Panc1 (cell line): ENCODE measurements at places on chromosomes 16 and 17. TPM values are rescaled to one million over a fixed set of nuclear protein-coding genes. Genes with fewer than 3 reads are reported as not detected.

- H3K4me1 ChIP-seq, result no peaks in the 10 kb centered on the region
- H3K27me3 ChIP-seq, result no peaks in the 10 kb centered on the region
- no peak overlapping the region for H3K4me3 ChIP-seq
- H3K27ac ChIP-seq, result no peak overlapping the region
- no peaks in the 10 kb centered on the region for H3K36me3 ChIP-seq
Observed at GRCh38 chr16:76370344-76370743, 93.1 kb downstream of the CNTNAP4 start.

- H3K36me3 ChIP-seq, result no peaks in the 10 kb centered on the region
- no peaks in the 10 kb centered on the region for H3K27me3 ChIP-seq
- H3K4me3 ChIP-seq, result no peak overlapping the region
- peaks cover 3% of the 10 kb centered on the region; the same call in 1 of the 2 replicates for H3K4me1 ChIP-seq
- DNase-seq, result no peak
Observed at GRCh38 chr16:31695667-31696066, 168.0 kb downstream of the AHSP start.

DNA sequence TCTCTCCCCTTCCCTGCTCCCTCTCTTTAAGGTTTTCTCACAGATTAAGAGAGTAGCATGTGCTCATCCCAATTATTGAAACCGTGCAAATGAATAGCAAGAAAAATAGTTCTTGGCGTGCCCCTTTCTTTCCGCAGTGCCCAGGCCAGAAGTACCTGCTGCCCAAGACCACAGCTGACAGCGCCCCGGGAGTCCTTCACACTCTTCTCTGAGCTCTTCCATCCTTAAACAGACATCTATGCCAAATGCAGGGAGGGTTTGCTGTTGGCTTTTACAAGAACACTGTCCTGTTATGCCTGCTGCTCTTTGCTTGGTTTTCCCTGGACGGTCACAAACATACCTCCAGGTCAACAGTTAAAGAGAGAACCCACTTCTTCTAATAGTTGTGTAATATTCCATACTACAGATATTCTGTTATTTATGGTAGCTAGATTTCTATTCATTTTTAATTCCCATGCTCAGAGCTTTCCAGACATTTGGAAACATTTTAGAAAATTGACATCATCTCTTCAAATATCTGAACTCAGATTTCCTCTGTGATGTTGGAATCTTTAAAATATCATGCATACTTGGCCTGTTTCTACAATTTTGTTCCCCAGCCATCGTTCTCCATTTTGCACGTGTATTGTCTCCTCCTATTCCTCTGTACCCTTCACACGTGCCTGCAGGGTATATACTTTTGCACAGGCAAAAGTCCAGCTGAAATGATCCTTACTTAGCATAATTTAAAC lies 416.7 kb downstream of the WWOX start:
- no peak overlapping the region for H3K27ac ChIP-seq
- no peak overlapping the region for H3K4me3 ChIP-seq
- H3K36me3 ChIP-seq, result no peaks in the 10 kb centered on the region
- no peak for DNase-seq

DNA sequence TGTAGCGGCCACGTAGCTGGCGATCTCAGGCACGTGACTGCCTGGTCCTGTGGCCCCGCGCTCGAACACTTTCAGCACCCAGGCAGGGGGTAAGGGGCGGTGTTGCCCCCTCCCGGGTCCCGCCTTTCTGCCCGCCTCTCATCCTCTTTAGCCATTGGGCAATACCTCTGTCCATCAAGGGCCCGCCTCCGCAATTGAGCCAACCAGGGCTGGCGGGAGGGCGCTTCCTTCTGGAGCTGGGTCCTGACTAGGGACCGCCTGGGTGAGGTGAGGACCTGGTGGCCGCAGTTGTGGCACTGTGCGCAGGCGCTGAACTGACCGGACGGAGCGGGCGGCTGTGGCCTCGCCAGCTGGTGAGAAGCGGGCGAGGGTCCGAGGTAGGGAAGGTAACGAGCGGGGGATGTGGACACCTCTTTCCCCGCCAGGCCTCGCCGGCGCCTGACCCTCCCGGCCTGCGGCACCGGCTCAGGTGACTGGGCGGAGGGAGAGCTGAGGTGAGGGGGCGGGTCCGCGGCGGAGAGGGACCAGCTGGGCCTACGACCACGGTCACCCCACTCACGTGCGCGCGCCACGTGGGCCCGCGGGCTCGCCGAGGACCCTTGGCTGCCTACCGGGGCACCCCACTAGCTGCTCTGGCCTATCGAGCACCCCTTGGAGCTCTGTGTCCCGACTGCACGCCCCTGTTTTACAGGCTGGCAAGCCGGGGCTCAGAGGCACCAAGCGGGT lies at the start of gene PDP2:
Gene PDP2, plus strand, starts transcription at position 228 of the 726 bp plus-strand sequence. CDS start 3,770 bp downstream, outside the sequence.
- no peaks in the 10 kb centered on the region for H3K36me3 ChIP-seq
- peak; percentile 72 for DNase-seq
- peaks cover 12% of the 10 kb centered on the region; the same call in 1 of the 2 replicates for H3K4me1 ChIP-seq
- H3K27me3 ChIP-seq, result no peaks in the 10 kb centered on the region
- peak within 1 kb of the TSS; percentile 79 for H3K27ac ChIP-seq

DNA sequence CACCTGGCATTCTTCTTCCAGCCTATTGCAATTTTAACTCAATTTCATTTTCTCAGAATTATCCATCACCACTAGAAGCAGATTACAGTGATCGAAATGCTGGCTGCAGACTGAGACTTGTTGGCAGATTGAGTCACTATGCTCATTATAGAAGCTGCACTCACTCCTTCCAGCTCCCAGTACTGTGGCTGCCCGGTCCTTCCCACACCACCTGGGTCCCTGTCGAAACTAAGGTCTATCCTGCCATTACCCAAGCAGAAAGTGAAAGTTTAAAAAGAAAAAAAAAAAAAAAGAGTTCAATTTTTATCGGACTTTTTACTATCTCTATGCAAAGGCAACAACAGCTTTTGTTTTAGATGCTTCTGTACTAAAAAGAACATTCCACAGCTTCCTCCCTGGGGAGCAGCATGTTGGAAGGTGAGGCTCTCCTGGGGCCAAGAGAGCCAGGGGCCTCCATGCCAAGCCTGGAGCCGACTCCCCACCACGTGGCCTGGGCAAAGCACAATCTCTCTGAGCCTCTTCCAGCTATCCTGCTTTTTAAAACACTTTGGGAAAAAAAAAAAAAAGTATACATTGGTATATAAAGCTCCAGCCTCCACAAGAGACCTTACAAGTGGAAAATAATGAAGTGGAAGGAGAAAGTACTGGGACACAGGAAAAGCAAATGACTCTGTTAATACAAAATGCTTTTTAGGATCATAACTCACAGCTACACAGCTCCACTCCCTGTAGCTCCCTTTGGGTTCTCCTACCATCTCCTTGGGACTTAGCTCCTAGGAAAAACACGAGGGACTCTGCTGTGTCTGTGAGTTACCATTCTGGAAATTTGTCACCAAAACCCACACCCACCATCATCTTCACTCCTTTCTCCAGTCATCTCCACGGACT lies 77.8 kb downstream of the USP31 start:
- no peaks in the 10 kb centered on the region for H3K4me1 ChIP-seq
- H3K4me3 ChIP-seq, result no peak overlapping the region
- no peak overlapping the region for H3K27ac ChIP-seq
- peaks cover 18% of the 10 kb centered on the region for H3K36me3 ChIP-seq
- DNase-seq, result no peak
- H3K27me3 ChIP-seq, result no peaks in the 10 kb centered on the region

GRCh38 chr17:4304417-4305027 lies 40.7 kb upstream of the ANKFY1 start:
- no peaks in the 10 kb centered on the region for H3K27me3 ChIP-seq
- H3K27ac ChIP-seq, result no peak overlapping the region
- peaks cover 19% of the 10 kb centered on the region for H3K36me3 ChIP-seq
- DNase-seq, result no peak

DNA sequence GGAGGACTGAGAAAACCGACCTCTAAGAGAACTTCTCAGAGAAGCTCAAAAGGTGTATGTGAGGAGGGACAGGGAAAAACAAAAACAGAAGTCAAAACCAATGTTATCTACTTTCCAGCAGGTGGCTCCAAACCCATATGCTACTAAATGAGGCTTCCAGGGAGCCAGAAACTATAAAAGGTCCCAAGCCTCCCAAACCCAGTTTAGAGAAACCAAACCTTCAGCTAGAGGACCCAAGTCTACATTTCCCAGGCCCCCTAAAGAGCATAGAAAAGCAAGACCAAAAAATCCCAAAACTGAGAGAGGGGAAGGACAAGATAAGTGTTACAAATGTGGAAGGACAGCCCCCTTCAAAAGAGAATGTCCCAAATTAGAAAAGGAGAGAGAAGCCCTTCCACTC lies 3.7 kb downstream of the HPR start:
- DNase-seq, result peak; percentile 15
- H3K4me3 ChIP-seq, result no peak overlapping the region
- no peak overlapping the region for H3K27ac ChIP-seq
- no peaks in the 10 kb centered on the region for H3K27me3 ChIP-seq
- H3K4me1 ChIP-seq, result no peaks in the 10 kb centered on the region

GRCh38 chr16:81526199-81526598 lies 81.6 kb downstream of the CMIP start:
- no peak for DNase-seq
- H3K4me1 ChIP-seq, result peaks cover 34% of the 10 kb centered on the region
- no peaks in the 10 kb centered on the region for H3K36me3 ChIP-seq
- no peaks in the 10 kb centered on the region for H3K27me3 ChIP-seq

DNA sequence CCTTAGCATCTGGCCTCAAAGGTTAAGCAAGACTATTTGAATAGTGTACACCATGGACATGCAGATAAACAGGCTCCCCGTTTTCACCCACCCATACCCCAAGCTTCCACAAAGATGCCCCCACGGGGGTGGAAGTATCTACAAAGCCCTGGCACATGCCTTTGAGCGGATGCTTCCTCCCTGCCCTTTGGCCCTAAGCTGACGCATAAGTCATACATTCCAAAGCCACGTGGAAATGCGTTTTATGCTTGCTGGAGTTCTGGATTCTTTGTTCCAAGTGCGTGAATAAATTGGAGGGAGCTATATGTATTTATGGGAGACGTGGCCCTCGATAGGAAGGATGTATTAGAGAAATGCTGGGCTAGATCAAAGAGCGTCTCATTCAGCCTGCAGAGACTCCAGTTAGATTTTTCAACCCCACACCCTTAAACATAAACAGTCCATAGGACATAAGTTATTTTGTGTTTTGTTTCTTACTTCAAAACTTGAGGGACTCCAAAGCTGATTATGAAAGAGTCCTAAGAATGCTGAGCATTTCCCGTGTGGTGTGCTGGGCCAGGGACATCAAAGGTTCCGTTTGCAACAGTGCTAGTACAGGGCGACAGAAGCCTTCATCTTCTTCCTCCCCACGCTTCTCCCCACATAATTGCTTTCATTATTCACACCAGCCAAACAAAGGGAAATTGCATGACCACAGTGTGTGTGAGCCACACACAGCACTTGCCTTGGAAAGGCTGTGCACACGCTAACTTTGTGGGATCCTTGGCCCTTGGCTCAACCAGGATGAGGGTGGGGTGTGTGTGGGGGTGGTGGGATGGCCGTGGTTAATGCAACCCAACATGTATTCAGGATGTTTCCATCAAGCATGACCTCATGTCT lies 73.6 kb downstream of the WIPI1 start:
- no peaks in the 10 kb centered on the region for H3K4me1 ChIP-seq
- H3K4me3 ChIP-seq, result no peak overlapping the region
- no peak for DNase-seq
- no peak overlapping the region for H3K27ac ChIP-seq
- H3K27me3 ChIP-seq, result no peaks in the 10 kb centered on the region
- no peaks in the 10 kb centered on the region for H3K36me3 ChIP-seq

DNA sequence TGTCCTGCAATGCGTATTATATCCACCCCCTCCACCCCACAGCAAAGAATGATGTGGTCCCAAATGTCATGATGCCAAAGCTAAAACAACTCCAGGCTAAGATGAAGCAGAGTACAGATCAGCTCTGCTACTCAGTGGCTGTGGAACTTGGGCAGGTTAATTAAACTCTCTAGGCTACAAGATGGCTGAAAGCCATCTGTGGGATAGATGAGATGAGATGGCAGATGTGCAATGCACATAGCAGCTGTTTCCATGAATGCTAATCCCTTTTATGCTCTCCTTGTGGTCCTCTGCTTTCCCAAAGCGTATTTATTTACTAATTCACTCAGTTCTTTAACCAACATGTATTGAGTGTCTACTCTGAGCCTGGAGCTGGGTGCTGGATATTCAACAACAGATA lies 114.4 kb downstream of the GRIN2A start:
- no peak for DNase-seq
- H3K4me1 ChIP-seq, result no peaks in the 10 kb centered on the region
- H3K4me3 ChIP-seq, result no peak overlapping the region
- no peak overlapping the region for H3K27ac ChIP-seq
- no peaks in the 10 kb centered on the region for H3K27me3 ChIP-seq
- no peaks in the 10 kb centered on the region for H3K36me3 ChIP-seq

DNA sequence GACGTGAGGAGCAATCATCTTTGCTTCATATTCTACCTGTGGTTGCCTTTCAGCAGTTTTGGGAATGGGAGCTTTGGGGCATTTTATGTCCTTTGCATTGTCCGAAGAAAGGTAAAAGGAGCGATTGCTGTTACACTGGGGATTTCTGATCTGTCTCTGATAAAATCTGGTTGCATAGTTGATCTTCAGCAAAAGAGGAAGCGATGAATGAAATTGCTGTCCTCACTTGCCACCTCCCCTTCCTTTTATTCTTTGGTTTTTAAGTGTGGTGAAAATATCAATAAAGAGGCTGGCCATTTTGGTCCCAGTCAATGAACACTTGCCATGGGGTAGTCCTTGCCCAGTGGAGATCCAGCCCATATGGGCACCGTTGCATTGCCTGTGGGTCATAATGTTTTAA lies 236.8 kb downstream of the MSI2 start:
- H3K4me3 ChIP-seq, result no peak overlapping the region
- no peak for DNase-seq
- no peaks in the 10 kb centered on the region for H3K36me3 ChIP-seq
- no peaks in the 10 kb centered on the region for H3K4me1 ChIP-seq
- no peaks in the 10 kb centered on the region for H3K27me3 ChIP-seq

Gene CDRT15
- not detected for total RNA-seq

Gene TP53TG3D
- total RNA-seq, result 1.6 TPM

DNA sequence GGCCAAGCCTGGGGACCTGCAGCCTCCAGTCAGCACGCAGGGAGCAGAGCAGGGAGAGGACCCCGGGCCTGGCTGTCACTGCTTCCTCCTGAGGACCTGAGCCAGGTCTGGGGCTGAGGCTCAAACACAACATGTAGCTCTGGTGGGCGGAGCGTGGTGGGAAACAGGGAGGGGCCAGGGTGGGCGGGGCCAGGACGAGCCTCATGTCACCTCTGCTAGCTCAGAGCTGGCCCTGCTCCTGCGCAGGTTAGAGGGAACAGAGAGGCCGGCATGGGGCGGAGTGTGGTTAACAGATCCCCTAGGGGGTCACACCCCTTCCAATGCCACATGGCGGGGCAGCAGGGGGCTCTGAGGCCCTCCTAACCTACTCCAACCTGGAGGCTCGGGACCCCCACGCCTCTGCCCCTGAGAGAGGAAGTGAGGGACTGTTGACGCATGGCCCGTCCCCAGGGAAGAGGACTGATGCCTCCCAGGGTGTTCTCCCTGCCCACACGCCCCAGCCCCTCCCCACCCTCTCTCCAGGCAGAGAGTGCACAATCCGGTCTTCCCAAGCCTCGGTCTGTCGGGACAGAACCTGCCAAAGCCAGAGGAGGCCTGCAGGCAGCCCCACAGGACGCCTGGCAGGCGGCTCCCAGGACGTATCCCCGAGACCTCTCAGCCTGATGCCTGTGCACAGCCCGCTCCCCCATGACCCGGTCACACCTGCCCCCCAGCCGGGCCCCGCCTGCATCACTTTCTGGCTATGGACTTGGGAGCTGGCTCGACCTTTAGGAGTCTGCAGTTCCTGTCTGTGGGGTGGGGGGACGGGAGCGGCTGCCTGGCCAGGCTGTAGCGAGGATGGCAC lies 15.2 kb downstream of the PIEZO1 start:
- peak overlapping the region; percentile 77 for H3K27ac ChIP-seq
- no peaks in the 10 kb centered on the region for H3K27me3 ChIP-seq
- H3K4me1 ChIP-seq, result peaks cover 77% of the 10 kb centered on the region
